ENCODE measurements at places on chromosomes 1 and 21.

DNA sequence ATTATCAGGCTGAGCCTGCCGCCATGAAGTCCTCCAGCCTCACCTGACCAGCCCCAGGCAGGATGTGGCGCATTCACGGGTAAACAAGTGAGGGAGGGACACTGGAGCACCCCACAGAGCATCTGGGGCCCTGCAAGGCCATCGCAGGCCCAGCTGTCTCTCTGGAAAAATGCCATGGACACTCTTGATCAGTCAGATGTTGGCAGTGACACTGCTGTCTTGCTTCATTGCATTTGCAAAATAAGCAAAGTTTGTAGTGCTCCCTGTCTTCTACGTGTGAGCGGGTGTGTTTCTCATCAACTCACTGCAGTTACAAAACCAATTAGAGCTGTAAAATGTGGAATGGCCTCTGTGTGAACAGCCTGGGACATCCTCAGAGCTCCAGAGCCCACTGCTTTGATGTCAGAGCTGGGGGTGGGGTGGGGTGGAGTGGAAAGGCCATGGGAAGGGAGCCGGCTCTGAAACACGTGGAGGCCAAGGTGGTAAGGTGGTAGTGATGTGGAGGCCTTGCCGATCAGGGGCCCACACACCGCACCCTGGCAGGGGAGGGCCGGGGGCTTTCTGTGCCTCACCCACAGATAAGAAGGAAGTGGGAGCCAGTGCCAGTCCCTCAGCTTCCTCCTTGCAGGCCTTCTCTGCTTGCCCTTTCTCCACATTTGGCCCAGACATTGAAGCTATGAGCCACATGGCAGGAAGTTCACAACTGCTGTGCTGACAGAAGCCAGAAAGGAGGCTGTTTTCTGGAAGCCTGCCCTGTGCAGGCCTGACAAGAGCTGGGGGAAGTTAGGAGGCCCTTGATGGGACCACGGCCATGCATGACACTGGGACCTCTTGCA is 254.9 kb downstream of the RHOU start:
- DNase-seq = peak; percentile 88

DNA sequence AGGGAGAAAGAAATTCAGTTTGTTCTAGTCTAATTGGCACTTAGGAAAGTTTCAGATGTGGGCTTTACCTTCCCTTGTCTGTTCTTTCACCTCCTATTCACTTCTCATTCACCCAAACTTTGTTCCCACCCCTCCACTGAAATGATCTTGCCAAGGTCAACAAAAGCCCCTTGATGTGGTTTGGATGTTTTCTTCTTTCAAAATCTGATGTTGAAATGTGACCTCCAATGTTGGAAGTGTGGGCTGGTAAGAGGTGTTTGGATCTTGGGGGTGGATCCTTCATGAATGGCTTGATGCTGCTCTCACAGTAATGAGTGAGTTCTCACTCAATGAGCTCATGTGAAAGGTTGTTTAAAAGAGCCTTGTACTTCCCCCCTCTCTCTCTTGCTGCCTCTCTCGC is 379.3 kb downstream of the HHIPL2 start:
- DNase-seq = no peak

GRCh38 chr1:219330001-219330400 is 156.3 kb downstream of the LYPLAL1 start:
- no peak for DNase-seq

DNA sequence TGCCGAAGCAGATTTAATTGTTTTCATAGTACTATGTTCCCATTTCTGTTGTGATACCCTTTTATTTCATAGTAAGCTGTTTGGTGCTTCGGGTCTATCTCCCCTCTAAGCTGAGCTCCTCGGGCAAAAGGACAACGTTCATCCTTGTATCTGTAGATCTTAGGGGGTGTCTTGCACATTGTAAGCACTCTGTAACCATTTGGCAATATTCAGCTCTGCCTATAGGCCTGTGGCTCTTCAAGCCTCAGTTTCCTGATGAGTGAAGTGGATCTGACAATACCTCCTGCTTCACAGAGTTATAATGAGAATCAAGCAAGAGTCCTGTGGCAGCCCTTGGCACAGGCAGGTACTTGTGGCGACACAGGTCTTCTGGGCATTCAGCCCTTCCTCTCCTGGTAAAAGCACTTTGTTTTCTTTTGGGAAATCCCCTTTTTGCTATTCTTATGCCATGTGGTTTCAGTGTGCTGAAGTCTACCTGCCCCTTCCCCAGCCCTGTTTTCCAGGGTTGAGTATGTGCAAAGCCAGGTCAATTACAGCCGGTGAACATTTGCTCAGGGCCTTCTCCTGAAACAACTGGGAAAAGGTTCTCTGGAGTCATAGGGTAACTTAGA is 8.5 kb upstream of the EXO1 start:
- DNase-seq = no peak

DNA sequence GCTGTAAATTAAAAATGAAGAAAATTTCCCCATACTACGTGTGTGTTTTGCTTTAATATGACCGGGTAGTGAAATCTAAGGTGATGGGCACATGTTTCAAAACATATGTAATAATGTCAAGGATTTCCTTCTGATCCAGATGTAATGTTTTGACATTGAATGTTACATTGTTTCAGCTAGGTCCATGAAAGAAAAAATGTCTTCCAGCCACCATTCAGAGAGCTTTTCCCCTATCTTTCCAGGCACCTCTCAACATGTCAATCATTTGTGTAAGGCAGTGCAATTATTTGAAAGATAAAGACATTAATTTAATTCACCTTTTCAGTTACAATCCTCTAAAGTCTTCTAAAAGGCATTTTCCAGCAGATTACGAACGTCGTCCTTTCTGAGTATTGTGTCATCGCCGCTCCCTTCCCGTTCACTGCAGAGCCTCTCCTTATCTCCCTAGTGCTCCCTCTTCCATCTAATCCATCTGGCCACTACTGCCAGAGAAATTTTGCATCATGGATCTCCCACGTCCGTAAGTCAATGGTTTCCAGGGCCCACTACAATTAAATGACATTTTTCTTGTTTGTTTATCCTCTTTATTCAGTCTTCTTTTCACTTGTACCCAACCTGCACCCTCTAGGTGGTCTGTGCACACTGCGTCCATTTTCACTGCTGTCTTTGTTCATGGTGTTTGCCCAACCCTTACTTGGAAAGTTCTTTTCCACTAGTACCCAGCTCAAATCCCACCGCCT is 1.3 kb upstream of the VAMP3 start:
- no peak for DNase-seq

- no peak for DNase-seq
Measured at GRCh38 chr21:37675202-37675801, 241.0 kb downstream of the KCNJ6 start.

DNA sequence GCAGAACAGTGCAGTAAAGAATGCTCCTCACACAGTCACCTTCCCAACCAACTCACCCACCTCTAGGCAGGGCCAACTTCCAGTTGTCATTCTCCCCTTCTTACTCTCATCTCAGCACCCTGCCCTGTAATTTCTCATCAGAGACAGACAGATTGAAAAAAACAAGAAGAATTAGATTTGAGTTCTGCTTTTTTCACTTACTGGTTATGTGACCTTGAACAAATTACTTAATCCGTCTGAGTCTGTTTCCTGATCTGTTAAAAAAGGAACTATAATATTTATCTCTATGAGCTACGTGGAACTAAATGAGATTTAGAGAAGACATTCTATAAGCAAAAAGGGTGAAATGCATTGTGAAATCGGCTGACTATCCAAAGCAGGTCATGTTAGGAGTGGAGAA is 330.3 kb downstream of the ZNF326 start:
- no peak for DNase-seq

DNA sequence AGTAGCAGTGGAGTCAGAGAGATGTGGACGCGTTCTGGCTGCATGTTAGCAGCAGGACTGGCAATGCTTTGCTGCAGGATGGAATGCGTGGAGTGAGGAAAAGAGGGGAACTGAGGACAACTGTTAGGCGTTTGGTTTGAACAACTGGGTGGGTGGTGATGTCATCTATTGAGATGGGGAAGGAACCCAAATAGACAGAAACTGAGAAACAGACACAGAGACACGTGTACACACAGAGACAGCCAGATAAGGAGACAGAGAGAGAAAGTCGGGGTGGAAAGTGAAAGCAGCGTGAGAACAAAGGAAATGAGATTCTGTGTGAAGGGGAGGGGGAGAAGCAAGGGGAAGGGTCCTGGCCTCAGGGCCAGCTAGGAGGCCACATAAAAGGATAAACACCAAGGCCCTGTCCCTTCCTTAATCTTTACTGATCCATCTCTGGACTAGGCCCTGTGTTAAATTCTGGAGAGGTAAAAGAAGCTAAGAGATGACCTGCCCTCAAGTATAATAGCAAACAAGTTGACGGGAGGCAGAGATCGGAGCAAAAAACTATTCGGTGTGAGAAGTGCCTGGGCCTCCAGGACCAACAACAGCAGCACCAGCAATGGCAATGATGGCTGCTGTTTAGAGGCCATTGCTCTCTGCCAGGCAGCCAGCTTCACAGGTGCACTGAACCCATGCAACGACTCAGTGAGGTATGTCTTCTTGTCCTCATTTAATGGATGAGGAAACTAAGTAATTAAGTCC is 31.6 kb downstream of the VWA5B1 start:
- no peak for DNase-seq

DNA sequence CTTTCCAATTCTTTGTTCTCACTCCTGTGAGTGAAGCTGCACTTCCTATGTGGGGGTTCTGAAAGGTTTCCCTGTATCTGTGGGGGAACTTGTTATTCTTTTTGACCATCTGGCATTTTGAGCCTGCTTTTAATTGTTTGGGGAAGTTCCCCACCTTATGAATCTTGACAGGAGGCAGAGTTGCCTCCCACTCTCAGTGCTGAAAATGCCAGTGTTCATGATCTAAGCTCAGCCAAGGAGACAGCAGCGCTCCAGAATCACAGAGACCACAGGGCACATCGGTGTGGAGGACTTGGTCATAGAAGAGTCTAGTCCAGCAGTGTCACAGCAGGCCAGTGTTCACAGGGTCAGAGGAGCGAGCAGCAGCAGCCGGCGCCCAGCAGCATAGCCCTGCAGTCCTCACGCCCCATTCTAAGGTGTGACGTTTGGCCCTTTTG is 63.8 kb upstream of the PRDX6 start:
- no peak for DNase-seq

GRCh38 chr1:93805027-93805610 is 73.9 kb downstream of the DNTTIP2 start:
- DNase-seq = no peak

- no peak for DNase-seq
Measured at GRCh38 chr1:93448983-93449804, 1.3 kb downstream of the FNBP1L start.

DNA sequence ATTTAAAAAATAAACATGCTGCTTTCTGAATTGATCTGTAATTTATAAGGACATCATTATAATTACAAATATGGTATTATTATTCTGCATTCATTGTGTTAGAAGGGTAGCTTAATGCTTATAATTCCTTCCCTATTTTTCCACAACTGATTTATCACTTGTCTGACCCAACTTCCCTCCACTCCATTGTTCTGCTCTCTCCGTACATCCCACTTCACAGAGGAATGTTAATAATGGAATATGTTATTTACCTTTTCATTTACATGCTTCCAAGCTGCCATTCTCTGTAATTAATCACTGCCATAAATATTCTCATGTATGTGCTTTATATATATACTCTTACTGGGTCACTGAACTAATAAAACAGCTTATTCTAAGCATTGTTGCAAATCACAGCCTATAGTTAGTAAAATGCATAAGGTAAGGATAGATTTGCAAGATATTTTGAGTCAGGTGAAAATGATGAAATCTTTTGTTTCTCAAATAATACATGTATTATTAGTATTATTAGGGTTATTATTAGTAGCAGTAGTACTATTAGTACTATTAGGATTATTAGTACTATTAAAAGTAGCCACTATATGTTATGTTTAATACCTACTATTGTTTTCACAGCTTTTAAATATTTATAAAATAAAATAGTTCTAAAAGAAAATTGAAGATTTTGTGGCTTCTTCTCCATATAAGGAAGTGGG is 70.6 kb upstream of the NEK7 start:
- DNase-seq = no peak

- no peak for DNase-seq
Measured at GRCh38 chr1:101444873-101445618, 208.2 kb downstream of the S1PR1 start.

- no peak for DNase-seq
Measured at GRCh38 chr1:183600136-183600535, 9.9 kb upstream of the NCF2 start.

- no peak for DNase-seq
Measured at GRCh38 chr1:3176820-3177219, 107.8 kb downstream of the PRDM16 start.

DNA sequence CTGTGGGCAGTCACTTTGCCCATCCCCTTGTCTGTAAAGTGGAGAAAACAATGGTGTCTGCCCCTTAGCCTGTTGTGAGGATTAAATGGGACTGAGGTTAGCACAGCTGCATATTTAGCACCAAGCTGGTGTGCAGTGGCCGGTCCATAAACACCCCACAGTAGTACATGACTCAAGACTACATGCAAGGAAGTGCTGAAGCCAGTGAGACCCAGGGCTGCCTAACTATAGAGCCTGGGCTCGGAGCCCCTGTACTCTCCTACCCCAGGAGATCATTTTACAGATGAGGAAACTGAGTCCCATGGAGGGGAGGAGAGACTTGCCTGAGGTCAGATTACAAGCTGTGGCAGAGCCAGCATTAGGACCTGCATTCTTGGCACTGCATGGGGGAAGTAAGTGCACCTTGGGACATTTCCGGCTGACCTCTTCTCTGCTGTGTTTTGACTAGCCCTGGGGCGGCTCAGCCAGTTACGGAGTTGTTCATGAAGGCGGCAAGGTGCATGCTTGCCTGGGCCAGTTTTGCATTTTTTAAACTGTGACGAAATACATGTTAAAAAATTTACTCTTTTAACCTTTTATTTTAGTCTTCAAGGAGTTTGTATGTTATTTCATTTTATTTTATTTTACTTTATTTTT is 3.2 kb downstream of the SERINC2 start:
- DNase-seq = no peak

- no peak for DNase-seq
Measured at GRCh38 chr1:66352792-66353191, 181.2 kb upstream of the SGIP1 start.

DNA sequence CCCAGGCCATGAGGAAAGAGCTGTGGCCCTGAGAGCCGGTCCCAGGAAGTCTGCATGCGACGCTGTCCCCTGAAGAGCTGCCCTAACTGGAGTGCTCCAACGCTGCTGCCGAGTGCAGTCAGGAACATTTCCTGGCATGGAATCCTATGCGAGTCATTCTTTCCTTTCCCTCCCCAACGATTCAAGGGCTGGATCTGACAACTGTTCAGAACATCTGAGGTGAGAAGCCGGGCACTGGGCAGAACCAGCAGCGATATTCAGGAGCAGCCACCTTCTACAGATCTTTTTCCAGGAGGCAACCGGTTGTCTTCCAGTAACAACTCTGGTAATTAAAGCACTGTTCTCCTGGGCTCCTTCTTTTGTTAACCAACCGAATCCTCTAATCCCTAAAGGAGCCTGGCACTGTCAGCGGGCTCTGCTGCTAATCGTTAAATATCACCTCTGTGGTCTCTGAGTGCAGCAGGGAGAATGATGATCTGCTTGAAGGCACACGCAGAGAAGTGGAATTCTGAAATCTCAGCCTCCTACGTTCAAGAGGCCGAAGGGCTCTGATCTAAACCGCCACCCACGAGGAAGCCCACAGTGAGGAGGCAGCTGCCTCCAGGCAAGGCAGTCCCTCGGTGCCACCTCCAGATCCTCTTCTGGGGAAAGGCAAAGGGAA is 55.8 kb downstream of the SLC45A1 start:
- no peak for DNase-seq
